ENCODE measurements at places on chromosomes 11 and 22.

GRCh38 chr11:26204101-26204500 is 127.8 kb upstream of the ANO3 start:
- DNase-seq, result peak; percentile 66

GRCh38 chr11:131875611-131876010 is 505.2 kb downstream of the NTM start:
- DNase-seq, result peak; percentile 77

GRCh38 chr11:76236092-76236999 is 30.0 kb upstream of the WNT11 start:
- peak; percentile 76 for DNase-seq

DNA sequence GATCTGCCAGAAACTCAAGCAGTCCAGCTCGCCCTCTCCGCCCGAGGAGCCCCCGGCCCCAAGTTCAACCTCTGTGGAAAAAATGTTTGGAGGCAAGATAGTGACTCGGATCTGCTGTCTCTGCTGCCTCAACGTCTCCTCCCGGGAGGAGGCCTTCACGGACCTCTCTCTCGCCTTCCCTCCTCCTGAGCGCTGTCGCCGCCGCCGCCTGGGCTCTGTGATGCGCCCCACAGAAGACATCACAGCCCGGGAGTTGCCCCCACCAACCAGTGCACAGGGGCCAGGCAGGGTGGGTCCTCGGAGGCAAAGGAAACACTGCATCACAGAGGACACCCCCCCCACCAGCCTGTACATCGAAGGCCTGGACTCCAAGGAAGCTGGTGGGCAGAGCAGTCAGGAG is 20.8 kb downstream of the USP35 start:
- DNase-seq, result no peak

DNA sequence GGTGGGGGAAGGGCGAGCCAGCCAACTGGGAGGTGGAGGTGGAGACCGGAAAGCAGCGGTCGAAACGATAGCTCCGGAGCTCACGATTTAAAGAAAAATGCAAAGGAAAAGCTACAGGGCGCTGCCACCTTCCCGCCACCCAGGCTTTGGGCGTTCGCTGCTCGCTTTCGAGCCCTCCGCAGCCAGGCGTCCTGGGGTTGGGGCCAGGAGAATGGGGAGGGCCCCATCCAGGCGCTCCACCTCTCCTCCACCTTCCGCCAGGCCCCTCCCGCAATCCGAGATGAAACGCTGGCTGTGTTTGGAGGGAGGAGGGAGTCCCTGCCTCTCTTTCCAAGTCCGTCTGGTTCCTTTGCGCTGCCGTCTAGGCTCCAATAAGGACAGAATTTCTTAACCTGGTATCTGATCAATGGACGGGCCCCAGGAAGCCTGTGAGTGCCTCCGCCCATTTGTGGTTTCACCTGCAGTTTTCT is 483 bp upstream of the ABTB2 start:
- DNase-seq, result peak; percentile 69

DNA sequence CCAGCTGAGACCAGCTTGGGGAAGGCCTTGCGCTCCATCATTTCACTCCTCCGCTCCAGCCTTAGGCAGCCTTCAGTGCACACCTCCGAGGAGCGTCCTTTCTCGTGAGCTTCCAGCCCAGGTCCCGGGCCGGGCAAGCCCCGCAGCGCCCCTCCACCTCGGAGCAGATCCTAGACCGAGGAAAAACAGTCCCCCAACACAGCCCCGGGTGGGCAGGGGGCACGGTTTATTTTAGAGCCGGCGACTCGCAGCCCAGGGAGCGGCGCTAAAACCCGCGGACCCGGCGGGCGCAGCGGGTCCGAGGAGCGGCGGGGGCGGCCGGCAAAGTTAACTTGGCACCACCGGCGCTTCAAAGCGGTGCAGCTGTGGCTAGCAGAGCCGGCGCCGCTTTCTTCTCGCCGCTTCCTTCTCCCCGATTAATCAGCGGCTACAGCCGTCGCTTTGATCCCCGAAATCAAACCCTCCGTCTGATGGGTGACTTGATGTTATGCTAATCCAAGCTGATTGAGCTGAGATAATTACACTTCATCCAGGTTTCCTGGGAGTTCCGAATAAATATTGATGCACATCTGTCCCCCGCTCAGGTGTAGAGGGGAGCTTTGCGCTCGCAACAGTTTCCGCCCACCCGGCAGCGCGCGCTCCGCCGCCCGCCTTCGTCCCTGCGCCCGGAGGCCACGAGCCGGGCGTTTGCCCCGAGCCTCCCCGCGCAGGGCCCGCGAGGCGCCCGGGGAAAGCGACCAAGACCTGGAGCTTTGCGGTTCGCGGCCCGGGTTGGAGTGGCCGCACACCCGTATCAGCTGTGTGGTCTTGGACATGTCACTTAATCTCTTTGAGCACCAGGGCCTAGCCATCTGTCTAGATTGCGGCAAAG is 192.7 kb downstream of the BUD13 start:
- DNase-seq, result peak; percentile 42

- DNase-seq, result no peak
Observed at GRCh38 chr11:112762707-112763090, 198.5 kb upstream of the NCAM1 start.

- DNase-seq, result no peak
Observed at GRCh38 chr11:12810568-12810894, 136.3 kb downstream of the TEAD1 start.

GRCh38 chr11:17272801-17273200 is 3.7 kb upstream of the NUCB2 start:
- no peak for DNase-seq

GRCh38 chr22:50101870-50102565 is 12.2 kb downstream of the MOV10L1 start:
- DNase-seq, result no peak

DNA sequence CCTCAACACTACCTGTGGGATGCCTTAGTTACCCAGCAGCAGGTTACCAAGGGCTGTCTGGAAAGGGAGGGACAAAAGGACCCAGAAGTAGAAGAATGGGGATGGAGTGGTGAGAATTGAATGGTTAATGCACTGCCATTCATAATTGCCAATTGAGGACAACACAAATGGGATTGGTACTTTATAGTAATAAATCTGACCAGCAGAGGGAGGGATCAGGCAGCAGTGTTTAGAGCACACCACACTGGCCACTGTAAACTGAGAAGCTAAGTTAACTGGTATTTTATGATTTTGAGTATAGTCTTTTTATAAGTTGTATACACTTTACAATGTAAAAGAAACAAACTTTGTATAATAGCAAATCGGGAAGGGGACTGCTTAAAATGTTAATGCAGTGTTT is 10.7 kb downstream of the TBRG1 start:
- no peak for DNase-seq

DNA sequence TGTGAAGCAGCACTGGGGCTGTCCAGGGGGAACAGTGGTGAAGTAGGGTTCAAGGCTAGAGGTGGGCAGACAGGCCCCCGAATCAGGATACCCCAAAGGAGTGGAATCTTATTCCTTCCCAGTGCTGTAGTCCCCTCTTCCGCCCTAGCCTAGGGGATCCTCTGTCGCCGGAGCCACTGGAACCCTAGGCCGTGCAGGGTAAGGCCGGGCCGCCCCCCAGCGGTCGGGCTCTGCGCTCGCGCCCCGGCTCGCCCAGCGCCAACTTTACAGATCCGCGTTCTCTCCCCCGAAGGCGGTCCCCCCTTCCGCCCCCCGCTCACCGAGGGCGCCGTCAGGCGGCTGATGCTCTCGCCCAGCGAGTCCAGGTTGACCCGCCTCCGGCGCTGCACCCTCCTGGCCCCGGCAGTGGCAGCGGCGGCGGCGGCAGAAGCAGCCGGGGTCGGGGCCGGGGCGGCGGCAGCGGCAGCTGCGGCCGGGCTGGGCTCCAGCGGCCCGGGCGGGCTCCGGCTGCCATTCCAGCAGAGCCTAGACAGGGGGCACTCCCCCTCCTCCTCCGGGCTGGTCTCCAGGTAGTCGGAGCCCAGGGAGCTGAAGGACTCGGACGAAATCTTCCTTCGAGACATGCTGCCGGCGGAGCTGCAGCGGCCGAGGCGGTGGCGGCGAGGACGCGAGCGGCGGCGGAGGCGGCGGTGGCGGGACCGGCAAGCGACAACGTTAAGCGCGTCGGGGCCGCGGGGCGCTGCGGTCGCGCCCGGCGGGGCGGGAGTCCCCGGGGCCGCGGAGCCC is 650 bp downstream of the GUCY1A2 start:
- DNase-seq, result peak; percentile 86

GRCh38 chr11:33383075-33383919 is 126.1 kb downstream of the HIPK3 start:
- DNase-seq, result no peak

DNA sequence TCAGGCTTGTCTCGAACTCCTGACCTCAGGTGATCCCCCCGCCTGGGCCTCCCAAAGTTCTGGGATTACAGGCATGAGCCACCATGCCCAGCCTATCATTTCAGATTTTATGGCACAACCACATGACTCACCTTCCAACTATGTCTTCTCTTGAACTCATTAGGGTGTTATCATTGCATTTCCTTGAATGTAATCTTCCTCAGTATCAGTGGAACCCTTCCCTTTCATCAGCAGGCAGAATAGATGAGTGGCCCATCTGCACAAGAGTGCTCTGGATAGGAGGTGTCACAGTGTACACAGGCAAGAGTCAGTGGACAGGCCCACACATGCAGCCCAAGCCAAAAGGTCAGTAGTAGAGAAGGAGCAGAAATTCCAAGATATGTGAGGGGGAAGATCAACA is 29.1 kb upstream of the AQP11 start:
- no peak for DNase-seq

DNA sequence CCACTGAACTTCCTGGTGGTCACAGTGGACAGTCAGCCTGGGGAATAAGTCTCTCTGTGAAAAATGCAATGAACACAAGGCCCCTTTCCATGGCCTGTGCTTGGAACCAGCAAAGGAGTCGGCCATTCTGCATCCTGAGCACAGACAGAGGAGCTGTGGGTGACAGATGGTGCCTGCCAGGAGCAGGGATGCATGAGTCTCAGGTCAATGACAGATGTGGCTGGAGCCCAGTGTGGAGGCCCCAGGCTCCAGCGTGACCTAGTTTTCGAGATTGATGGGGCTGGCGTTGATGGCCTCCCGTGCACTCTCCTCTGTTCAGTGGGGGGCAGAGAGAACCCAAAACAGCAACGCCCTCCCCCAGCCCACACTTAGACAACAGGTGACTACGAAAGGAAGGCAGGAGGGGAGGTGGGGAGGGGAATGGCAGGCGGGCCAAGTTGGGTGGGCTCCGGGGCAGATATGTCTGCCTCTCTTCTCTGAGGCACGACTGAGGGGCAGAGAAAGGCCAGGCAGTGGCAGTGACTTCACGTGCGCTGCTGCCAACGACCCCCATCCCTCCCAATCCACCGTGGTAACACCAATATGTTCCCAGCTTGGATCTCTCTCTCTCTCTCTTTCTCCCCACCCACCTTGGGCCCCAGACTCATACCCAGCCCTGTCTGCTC is 34.4 kb upstream of the CD5 start:
- DNase-seq, result no peak

GRCh38 chr22:26079009-26079408 is 90.3 kb upstream of the SEZ6L start:
- peak; percentile 38 for DNase-seq

GRCh38 chr11:121741761-121742361 is 289.1 kb upstream of the SORL1-AS1 start:
- DNase-seq, result peak; percentile 80

- DNase-seq, result no peak
Observed at GRCh38 chr11:58471892-58472291, 29.9 kb upstream of the OR5B12 start.

DNA sequence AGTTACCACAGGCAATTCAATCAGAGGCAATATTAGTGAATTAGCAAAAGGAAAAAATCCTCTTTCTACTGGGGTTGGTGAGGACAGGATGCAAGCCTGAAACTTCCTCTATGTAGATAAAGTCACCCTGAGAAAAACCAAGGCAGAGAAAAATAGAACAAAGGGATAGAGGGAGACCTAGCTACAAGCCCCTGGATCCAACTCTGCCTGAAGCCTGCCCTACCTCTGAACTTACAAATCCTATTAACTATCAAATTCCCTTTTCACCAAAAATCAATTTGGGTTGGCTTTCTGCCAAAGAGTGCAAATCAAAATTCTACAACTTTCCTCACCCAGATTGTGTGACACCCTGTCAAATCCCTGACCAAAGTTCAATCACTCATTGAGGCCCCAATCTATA is 161.3 kb downstream of the LARGE1 start:
- DNase-seq, result no peak

DNA sequence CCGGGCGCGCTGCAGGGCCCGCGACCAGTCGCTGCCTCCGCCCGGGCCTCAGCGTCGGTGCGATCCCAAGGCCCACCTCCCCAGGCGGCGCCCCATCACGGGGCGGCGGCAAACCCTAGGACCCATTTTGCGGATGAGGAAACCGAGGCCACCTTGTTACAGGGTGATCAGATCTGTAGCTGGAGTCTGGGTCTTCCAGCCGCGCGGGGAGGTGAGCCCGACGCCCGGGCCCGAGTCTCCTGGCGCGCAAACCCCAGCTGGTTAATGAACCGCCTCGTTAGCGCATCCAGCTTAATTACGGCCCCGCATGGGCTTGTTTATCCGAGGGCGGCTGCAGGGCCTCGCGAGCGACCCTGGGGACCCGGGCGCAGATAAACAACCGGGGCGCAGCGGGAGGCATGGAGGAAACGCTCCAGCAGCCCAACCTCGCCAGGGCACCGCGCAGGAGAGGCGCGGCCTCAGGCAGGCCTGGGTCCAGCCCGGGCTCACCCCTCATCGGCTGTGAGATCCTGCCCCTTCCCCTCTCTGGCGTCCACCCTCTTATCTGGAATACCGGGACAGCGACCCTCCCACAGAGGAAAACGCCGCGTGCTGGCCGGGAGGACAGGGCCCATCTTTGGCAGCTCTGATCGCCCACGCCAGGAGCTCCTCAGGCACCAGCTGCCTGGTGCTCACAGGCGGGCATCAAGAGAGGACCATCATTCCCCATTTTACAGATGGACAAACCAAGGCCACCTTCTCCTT is 14.7 kb downstream of the OTUB1 start:
- DNase-seq, result peak; percentile 21

- peak; percentile 22 for DNase-seq
Observed at GRCh38 chr22:38383417-38383816, 66.2 kb upstream of the CSNK1E start.
